ENCODE measurements at places on chromosomes 3 and 15. TPM values are rescaled to one million over a fixed set of nuclear protein-coding genes. Genes with fewer than 3 reads are reported as not detected.

- no peak for DNase-seq
- H3K27me3 ChIP-seq = peaks cover 27% of the 10 kb centered on the region
- H3K4me3 ChIP-seq = no peak overlapping the region
- peaks cover 2% of the 10 kb centered on the region for H3K4me1 ChIP-seq
- no peak overlapping the region for H3K27ac ChIP-seq
- no peaks in the 10 kb centered on the region for H3K36me3 ChIP-seq
These were observed 73.4 kb downstream of the HMCES start for GRCh38 chr3:129352045-129352444.

Gene PIK3CB
- total RNA-seq = 15.9 TPM

DNA sequence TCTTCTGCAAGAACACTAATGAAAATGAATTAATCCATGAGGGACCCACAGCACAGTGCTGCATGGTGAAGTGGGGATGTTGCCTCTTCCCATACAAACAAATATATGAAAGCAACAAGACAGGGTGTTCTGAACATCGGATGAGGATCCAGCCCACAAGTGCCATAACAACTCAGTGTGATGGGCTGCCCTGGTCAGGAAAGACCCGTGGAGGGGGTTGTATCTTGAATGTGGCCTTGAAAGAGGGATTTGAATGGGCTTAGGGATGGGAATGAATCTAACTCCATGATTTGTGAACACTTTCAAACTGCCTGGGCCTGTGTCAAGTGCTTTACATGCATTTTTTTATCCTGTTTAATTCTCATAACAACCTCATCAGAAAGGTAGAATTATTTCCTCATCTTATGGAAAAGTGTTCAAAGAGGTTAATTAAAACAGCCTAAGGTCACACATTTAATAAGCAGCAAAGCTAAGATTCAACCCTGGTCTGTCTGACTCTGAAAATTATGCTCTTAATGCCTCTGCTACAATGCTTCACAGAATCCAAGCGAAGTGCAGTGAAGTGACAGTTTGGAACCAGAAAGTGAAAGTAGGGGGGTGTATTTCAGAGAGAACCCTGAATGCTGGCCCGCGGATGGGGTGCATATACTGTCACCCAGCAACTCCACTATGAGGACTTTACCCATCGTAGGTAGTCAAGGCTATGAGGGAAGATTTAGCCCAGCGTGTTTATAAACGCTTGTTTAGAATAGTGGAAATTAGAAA, 65.6 kb upstream of the HEG1 start:
- DNase-seq = no peak
- peaks cover 44% of the 10 kb centered on the region for H3K4me1 ChIP-seq
- no peaks in the 10 kb centered on the region for H3K36me3 ChIP-seq
- H3K27ac ChIP-seq = no peak overlapping the region
- no peak overlapping the region for H3K4me3 ChIP-seq
- no peaks in the 10 kb centered on the region for H3K27me3 ChIP-seq

Gene TATDN2
- total RNA-seq = 26.2 TPM

- H3K4me3 ChIP-seq = no peak overlapping the region
- no peak overlapping the region for H3K27ac ChIP-seq
- H3K4me1 ChIP-seq = peaks cover 5% of the 10 kb centered on the region
- no peak for DNase-seq
- no peaks in the 10 kb centered on the region for H3K36me3 ChIP-seq
- H3K27me3 ChIP-seq = peaks cover 3% of the 10 kb centered on the region
These were observed 46.6 kb upstream of the MRPL3 start for GRCh38 chr3:131549340-131549739.

Gene GOLGA8T
- not detected for total RNA-seq

GRCh38 chr3:132784502-132785025, 62.4 kb upstream of the NPHP3 start:
- no peak overlapping the region for H3K27ac ChIP-seq
- H3K27me3 ChIP-seq = peaks cover 6% of the 10 kb centered on the region
- no peaks in the 10 kb centered on the region for H3K36me3 ChIP-seq

Gene PLSCR4
- 10.1 TPM for total RNA-seq

Gene MTMR10
- 39.8 TPM for total RNA-seq

Measured in HFFc6 (cell line).